ENCODE measurements at places on chromosomes 12 and 14.

DNA sequence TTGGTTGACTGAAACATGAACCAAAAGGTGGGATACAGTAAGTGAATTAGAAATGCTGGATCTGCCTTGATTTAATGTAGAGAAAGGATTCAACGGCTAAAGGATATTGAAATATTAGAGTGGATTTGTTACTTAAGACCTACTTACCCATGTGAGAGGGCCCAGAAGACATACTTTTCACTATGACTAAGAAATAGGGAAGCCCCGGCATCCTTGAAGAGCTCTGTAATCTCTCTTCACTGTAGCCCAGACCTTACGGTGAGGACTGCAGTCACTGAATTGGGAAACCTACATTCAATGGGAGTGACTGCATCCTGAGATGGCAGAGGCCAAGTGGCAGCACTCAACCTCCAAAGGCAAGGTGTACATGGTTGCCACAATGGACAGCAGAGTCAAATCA, 52.5 kb downstream of the KANSL2 start:
- DNase-seq = no peak

DNA sequence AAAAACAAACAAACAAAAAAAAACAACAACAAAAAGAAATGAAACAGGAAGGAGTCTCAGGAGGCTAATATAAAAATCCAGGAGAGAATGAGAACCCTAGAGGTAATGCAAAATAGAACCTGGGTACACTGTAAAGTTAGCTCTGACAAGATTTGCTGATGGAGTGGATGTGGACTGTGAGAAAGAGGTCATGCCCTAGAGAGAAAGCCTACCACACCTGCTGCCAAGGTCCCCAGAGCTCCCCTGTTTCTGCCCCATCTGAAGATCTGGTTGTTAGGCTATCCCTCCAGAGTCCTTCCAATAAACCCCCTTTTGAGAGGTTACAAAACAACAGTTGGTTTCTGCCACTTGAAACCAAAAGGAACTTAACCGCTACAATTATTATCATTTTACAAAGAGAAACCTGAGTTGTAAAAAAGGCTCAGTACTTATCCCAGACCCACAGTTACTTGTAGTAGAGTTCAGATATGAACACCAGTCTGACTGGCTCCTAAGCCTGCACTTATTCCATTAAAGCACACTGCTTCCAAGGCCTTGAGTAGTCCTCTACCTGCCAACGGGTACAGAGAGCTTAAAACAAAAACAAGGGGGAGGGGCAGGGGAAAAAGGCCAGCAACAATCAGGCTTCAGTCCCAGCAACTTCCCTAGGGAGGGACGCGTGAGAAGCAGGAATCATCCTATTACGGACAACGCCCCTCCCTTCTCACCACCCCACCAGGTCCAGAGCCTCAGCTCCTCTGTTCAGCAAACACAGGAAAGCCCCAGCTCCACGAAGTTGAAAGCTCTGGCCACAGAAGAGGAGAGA, 27.7 kb downstream of the PPP1R13B start:
- DNase-seq = peak; percentile 54

- peak; percentile 69 for DNase-seq
Observed at GRCh38 chr14:54669721-54670561, 103.0 kb downstream of the SAMD4A start.

DNA sequence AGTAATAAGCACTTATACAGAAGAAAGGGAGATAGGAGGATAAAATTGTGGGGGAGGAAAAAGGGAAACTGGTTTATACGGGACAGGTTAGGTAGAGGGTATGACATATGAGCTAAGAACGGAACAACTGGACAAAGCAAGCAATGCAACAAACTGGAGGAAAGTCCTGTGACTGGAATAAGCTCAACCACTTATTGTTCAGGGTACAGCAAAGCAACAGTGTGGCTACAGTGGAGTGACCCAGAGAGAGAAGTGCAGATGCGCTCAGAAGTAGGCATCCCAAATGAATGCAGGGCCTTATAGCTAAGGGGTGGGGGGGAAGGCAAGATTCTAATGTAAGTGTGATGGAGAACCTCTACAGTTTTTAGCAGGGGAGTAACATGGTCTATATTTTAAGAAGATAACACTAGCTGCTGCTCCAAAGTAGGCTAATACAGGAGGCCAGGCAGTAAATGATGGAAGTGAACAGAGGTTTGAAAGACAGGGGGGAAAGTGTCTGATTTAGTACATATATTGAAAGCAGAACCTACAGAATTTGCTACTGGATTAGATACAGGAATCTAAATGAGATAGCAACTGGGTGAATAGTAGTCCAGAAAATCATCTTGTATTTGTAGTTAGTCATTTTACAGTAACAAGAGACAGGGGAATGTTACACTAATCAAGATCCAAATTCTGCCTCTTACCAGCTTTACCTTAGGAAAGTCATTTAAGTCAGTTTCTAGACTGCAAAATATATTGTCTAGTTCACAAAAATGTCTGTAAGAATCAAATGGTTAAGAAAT, 3.3 kb downstream of the UBE2N start:
- DNase-seq = no peak

GRCh38 chr12:75483431-75483830, 2.9 kb downstream of the GLIPR1 start:
- no peak for DNase-seq

- DNase-seq = no peak
Observed at GRCh38 chr12:115632308-115632707, 645.2 kb downstream of the MED13L start.

DNA sequence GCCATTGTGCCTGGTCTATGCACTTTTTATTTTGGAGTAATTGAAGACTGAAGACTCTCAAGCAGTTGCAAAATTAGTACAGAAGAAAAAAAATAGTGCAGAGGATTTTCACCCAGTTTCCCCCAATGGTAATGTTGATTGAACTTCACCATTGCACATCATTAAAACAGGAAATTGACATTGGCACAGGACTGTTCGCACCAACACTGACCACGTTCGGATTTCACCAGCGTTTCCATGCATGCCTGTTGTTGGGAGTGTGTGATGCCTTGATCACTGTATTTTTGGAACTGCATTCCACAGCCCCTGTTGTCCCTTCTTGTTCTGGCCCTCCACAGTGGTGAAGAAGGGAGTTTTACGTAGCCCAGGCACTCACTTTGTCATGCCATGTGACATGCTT, 67.1 kb downstream of the FOXN4 start:
- DNase-seq = no peak

DNA sequence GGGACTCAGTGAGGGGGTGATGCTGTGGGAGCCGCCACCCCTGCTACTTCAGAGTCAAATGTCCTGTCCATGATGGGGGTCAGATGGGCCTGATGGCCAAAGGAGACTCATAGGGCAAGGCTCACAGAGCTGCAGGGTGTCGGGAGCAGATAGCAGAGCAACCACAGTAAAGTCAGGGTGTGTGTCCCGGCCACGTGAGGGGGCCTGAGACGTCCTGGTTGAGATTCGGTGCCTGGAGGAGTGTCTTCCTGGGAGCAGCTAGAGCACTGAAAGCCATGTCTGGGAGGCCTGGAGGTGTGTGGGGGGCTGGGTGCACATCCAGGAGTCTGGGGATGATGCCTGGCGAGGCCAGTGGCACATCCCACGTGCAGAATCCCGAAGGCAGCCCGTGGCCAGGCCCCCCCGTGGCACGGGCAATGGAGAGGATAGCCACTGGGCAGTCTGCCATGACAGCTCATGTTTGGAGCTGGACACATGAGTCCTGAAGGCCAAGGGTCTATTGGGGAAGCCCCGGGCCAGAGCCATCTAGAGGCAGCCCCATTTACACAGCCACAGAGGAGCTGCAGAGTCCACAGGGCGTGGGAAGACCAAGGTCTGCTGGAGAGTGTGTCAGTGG, 308.0 kb upstream of the SFSWAP start:
- no peak for DNase-seq

- DNase-seq = peak; percentile 54
Observed at GRCh38 chr14:66495218-66496098, 9.3 kb downstream of the CCDC196 start.

GRCh38 chr14:90140956-90141316, 79.1 kb downstream of the KCNK13 start:
- no peak for DNase-seq

GRCh38 chr12:26317942-26318575, 122.7 kb downstream of the SSPN start:
- no peak for DNase-seq

GRCh38 chr14:78986989-78987388, 816.8 kb downstream of the NRXN3 start:
- DNase-seq = no peak

DNA sequence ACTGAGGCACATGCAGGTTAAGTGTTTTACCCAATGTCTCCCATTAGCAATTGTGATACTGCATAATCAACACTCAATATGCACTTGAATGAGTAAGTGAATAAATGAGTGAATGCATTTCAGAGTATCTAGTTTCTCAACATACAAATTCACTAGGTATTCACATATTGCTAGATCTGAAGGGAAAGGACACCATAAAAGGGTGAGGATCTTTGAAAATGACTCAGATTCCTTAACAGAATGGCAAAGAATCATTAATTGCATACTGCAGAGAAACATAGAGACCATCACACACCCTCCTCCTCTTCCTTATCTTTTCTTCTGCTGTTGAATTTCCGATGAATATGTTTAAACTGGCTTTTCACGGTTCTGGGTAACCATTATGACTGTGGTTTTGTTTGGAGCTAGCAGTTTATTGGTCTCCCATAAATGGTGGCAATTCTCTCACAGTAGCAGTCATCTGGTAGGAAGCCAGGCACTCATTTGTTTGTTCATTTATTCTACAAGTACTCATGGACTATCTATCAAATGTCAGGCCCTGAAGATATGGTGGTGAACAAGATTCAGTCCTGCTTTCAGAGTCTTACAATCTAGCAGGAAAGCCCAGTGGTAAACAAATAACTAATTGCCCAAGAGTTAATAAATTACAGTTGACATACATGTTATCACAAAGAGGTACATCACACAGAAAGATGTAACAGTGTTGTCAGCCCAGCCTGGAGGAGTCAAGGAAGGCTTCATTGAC, 70.2 kb downstream of the LLPH start:
- no peak for DNase-seq

- DNase-seq = no peak
Observed at GRCh38 chr12:116540622-116541152, 18.5 kb upstream of the MAP1LC3B2 start.

DNA sequence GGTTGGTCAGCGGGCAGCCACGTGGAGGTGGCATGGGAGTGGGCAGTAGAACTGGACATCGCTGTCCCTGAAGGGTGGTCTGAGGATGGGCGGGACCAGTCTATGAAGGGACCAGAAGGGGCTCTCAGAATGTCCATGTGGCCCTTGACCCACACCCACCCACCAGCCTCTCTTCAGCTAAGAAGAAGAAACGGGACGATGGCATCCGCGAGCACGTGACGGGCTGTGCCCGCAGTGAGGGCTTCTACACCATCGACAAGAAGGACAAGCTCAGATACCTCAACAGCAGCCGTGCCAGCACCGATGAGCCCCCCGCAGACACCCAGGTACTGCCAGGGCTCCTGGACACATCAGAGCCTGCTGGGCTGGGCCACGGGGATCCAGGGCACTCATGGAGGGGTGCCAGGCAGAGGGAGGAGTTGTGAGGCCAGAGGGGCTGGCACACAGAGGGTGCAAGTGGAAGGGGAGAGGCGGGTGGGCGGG, 21.3 kb downstream of the SETD1B start:
- DNase-seq = no peak

GRCh38 chr12:76929499-76929898, 50.7 kb upstream of the CSRP2 start:
- DNase-seq = no peak

DNA sequence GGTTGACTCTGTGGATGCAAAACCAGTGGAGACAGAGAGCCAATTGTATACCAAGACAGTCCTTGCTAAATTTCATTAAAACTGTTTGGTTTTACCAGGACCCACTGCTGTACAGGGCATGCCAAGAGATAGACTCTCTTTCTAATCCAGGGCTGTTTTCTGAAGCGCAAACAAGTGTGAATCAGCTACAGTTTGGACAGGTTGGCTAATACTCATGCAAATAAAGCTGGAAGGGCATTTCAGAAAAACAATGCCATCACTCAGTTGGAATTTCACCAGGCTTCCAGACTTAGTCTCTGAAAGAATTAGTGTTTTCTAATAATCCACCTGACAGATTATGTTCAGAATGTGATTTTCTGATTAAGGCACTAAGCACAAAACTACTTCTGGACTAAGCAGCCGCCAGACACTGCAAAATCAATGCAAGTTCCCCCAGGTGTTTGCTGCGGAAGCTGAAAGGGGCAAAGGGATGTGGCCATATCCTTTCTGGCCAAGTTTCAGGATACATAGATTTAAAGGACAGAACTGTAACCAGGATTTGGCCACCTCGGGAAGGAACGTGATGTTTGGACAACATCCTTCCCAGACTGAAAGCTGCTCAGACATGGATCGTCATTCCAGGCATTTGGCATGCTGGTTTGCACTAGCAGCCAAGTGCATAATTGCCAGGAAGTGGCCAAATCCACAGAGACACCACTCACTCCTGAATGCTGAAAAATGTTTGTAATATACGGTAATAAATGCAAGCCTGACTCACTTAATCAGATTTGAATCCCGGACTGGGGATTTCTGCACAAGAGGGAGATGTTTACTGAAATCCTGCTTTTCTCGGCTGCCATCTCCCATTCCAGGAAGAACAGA, 32.0 kb upstream of the CDKN3 start:
- DNase-seq = no peak

DNA sequence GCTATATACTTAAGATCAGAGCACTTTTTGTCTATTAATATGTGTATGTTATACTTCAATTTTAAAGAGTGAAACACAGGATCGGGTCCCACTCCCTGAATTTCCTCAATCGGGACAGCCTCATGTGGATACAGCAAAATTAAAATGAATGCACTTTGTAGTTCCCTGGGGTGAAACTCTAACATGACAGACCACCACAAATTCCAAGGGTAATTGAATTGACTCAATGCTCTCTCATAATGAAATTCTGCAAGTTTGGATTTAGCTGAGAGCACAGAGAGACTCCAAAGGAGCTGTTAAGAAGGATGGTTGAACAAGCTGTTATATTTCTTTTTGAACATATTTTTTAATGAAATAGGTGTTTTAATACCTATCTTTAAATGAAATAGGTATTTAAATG, 413.6 kb downstream of the GXYLT1 start:
- no peak for DNase-seq

- no peak for DNase-seq
Observed at GRCh38 chr14:62156052-62156451, 393.8 kb downstream of the SNAPC1 start.

GRCh38 chr14:64676410-64677008, 27.7 kb upstream of the PLEKHG3 start:
- no peak for DNase-seq

- no peak for DNase-seq
Observed at GRCh38 chr14:74015963-74016362, 3.1 kb downstream of the ENTPD5 start.

GRCh38 chr12:47774663-47775062, 1.6 kb downstream of the SLC48A1 start:
- no peak for DNase-seq

Data from HAP-1 (cell line).